ENCODE measurements at places on chromosomes 2 and 18.

- no peak for DNase-seq
Measured at GRCh38 chr2:190693533-190694232, 44.8 kb downstream of the NAB1 start.

DNA sequence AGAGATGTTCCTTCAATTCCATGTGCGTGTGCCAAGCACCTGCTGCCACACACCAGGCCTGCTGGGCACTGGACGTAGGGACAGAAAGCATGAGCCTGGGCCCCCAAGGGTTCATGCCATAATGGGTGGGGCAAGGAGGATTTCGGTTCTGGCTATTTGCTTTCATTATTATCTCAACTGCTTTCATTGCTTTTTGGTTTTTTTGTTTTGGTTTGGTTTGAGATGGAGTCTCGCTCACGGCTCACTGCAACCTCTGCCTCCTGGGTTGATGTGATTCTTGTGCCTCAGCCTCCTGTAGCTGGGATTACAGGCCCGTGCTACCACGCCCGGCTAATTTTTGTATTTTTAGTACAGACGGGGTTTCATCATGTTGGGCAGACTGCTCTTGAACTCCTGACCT, 57.2 kb downstream of the SF3B1 start:
- DNase-seq = no peak

DNA sequence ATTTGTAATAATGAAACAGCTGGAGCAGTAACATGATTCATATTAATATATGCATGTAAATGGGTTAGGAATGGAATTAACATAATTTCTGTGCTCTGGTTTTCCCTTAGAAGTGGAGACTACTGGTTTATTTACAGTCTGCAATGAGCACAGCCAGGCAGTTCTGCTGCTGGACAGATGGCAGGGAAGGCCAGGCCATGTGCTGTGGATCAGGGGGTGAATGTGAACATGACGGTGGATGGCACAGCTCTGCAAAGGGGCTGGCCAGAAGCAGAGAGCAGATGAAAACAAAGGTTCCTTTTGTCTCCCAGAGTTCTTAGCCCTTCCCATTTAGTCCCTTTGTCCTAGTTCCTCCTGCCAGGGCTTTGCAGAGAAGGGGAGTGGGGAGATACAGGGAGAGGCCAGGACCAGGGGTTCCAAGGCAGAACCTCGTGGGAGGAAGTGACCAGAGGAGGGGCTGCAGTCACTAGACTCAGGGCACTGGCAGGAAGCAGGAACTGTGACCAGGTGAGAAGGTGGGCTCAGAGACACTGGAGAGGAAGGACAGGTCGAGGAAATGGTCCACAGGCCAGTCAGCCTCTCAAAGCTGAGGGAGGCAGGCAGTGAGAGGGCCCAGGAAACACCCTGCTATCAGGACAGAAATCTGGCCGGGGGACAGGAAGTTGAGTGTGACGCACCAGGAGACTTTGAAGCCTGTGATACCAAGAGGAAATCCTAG, 112.9 kb upstream of the ATP8B1 start:
- no peak for DNase-seq

GRCh38 chr18:58264840-58265239, 220.8 kb downstream of the NEDD4L start:
- DNase-seq = no peak

GRCh38 chr2:44242904-44243303, 32.4 kb upstream of the SLC3A1 start:
- no peak for DNase-seq

DNA sequence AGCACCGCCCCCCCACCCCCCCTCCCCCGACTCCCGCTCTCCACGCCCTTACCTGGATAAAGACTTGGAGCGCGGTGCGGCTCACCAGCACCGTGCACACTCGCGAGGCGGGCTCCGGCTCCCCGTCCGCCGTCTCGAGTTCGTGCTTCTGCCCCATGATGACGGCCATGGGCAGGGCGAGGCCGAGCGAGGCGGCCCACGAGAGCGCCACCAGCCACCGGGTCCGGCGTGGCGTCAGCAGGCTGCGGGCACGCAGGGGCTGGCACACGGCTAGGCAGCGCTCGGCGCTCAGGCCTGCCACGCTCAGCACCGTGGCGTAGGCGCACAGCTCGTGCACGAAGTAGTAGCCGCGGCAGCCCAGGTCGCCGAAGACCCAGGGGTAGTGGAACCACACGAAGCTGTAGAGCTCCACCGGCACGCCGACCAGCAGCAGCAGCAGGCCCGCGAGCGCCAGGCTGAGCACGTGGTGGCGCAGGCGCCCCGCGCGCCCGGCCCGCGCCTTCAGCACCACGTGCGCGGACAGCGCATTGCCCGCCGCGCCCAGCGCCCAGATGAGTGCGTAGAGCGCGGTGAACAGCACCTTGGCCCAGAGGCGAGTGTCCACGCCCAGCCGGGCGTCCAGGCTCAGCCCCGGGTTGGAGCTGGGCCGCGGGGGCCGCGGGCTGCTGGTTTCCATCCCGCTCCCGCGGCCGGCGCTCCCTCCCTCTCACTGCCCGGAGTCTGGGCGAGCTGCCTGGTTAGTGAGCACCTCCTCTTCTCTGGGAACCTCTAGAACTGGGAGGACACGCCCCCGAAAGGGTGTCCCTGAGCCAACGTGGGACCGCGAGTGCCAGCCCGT, at the start of gene NTSR2:
NTSR2 (minus strand) TSS at position 742 of the 838 bp plus-strand sequence; CDS start at position 676, 66 bp downstream.
- no peak for DNase-seq

DNA sequence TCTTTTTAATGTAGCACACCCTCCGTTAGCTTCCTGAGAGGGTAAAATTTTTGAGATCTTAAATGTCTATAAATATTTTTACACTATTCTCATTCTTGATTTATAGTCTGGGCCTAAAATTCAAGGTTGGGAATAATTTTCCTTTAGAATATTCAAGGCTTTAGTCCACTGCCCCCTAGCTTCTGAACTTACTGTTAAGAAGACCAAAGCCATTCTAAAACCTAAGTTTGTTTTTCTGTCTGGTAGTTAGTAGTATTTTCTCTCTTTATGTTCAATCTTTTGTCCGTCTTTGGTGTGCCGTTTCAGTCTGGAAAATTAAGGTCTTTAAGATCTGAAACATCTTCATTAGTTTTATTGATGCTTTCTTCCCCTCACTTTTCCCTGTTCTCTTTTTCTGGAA, 14.5 kb downstream of the OSBPL6 start:
- DNase-seq = no peak

- no peak for DNase-seq
Measured at GRCh38 chr2:161122772-161123530, 37.3 kb upstream of the TANK start.

GRCh38 chr2:118861731-118862130, 14.3 kb upstream of the EN1 start:
- DNase-seq = no peak

- DNase-seq = no peak
Measured at GRCh38 chr18:44065206-44065605, 615.5 kb upstream of the SETBP1 start.

DNA sequence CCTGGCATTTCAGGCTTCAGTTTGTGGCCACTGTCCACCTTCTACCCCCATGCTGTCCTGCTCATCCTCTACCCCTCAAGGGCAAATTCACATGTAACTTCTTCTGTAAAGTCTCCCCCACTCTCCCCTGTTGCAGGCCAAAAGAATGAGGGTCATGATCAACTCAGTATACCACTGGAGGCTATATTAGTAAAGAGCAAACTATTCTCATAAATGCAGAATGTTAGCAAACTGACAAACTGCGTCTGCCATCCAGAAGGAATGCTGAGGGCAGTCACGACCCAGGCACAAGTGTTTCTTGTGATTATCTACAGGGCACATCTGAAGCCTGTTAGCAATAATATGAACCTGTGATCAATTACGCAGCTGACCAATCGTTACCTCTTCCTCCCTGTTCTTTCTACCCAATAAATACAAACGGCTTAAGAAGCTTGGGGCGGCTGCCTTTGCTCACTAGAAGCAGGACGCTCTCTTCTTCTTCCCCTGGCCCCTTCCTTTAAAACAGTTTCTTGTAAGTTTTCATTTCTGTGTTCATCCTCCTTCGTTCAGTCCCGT, 58.3 kb downstream of the SEPTIN10 start:
- DNase-seq = no peak

GRCh38 chr2:46065152-46065551, 232.1 kb upstream of the EPAS1 start:
- no peak for DNase-seq

- DNase-seq = no peak
Measured at GRCh38 chr18:21300908-21301200, 58.8 kb downstream of the GREB1L start.

DNA sequence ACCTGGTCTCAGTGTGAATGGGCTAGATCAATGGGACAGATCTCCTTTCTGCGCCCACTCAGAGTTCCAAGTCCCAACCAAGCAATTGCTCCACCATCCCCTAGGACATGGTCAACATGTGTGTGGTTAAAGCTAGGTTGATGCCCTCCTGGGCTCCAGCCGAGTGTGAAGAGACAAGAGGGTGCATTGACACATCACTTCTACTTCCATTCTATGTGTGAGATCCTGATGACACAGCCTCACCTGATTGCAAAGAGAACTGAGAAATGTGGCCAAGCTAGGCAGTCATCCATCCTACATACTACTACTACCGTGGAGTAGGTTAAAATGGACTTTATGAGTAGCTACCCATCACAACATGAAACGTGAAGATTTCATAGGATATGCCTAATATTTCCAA, 106.8 kb downstream of the NCKAP5 start:
- no peak for DNase-seq

- no peak for DNase-seq
Measured at GRCh38 chr2:85257359-85257969, 70.3 kb downstream of the TGOLN2 start.

GRCh38 chr2:3727397-3728045, 24.1 kb downstream of the DCDC2C start:
- DNase-seq = no peak

DNA sequence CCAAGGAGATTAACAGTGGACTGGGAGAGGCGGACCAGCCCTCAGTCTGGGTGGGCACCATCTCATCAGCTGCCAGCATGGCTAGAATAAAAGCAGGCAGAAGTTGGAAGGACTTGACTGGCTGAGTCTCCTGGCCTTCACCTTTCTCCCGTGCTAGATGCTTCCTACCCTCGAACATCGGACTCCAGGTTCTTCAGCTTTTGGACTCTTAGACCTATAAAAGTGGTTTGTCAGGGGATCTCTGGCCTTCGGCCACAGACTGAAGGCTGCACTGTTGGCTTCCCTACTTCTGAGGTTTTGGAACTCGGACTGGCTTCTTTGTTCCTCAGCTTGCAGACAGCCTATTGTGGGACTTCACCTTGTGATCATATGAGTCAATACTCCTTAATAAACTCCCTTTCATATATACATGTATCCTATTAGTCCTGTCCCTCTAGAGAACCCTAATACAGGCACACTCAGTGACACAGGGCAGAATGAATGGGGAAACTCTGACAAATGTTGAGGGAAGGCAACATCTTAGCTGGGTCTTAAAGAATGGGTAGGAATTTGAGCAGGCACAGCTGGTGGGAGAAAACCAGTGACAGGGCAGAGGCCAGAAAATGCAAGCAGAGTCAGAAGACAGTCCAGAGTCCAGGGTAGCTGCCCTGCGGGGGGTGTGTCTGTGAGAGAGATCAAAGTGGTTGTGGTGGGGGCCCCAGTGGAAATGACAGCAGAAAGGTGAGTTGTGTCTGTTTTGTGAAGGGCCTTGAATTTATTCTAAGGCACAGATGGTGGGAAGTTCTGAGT, 108.1 kb upstream of the CD302 start:
- no peak for DNase-seq

All from activated gamma-delta T cell treated with Interleukin-2 at 50 U/mL for 16 hours (primary cell).